ENCODE measurements at places on chromosomes 4 and X. TPM values are rescaled to one million over a fixed set of nuclear protein-coding genes. Genes with fewer than 3 reads are reported as not detected.

The SPP1 gene
- not detected for polyA plus RNA-seq

The KANTR gene
- 1.6 TPM for polyA plus RNA-seq

The HSD17B13 gene
- not detected for polyA plus RNA-seq

The MAGEA2 gene
- polyA plus RNA-seq, result not detected

The CT83 gene
- not detected for polyA plus RNA-seq

The BEX4 gene
- polyA plus RNA-seq, result 60.6 TPM

The TCP11X2 gene
- not detected for polyA plus RNA-seq
